Mesendoderm (in vitro differentiated cells): ENCODE measurements at places on chromosomes 6 and 20.

GRCh38 chr20:12775041-12775440 lies 233.7 kb upstream of the SPTLC3 start:
- peak; percentile 31 for DNase-seq

GRCh38 chr6:41577356-41578216 lies 31.4 kb downstream of the FOXP4 start:
- peak; percentile 89 for DNase-seq

- no peak for DNase-seq
These were observed 25.1 kb downstream of the ZNFX1 start for GRCh38 chr20:49252556-49253350.

GRCh38 chr20:37090407-37090806 lies 5.4 kb downstream of the RBL1 start:
- no peak for DNase-seq

DNA sequence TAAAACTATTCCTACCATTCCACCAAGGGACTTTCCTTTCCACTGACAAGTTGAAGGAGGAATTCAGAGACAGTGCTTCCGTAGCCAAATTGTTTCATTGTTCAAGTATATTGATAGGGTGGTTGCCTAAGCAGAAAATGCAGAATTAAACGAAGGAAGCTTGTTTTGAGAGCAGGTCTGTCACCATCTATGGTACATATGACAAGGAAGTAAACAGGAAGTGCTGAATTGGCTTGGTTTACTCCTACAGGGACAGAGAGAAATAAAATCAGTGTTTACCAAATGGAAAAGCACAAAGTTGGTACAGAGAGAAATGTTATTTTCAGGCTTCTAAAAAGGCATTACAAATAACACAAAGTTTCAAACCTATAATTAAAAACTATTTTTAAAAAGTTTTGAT lies 421.8 kb downstream of the CDC5L start:
- no peak for DNase-seq

- no peak for DNase-seq
These were observed 25.6 kb upstream of the CHMP4B start for GRCh38 chr20:33785503-33785902.

DNA sequence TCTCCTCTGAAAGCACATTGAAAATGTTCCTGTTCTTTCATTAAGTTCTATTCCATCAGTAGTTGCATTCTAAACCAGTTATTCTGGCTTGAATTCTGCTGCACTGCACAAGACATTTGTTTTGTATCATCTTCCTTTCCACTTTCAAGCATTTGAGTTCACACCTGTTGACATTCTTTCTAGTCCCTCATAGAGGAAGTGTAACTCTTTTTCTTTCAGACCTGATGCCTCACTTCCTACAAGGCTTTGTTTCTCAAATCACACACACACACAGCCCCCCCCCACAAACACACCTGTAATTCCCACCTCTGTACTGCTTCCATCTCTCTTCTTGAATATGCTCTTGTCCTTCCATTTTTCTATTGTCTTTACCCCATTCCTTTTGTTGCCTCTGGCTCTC lies 50.9 kb downstream of the CCN2 start:
- DNase-seq = no peak

GRCh38 chr6:1893470-1894130 lies 283.9 kb downstream of the FOXC1 start:
- DNase-seq = peak; percentile 70

GRCh38 chr6:76862936-76863335 lies 600.4 kb downstream of the HTR1B start:
- no peak for DNase-seq

DNA sequence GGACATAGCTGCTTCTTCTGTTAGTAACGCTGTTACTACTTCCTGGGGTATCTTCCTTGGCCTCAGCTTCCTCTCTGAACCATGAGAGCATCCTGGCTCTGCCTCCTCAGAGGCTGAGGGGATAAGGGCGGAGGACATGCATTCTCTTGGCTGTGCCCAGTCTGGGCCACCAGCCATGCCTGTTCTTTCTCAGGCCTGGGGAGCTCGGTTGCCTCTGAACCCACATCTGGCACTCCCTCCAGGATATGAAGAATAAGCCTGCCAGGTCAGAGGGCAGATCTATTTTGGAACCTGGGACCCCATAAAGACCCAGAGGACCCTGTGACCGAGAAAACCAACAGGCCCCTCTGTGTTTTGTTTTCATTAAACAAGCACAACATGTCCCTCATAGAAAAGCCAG lies 6.6 kb upstream of the ANGPT4 start:
- DNase-seq = no peak

DNA sequence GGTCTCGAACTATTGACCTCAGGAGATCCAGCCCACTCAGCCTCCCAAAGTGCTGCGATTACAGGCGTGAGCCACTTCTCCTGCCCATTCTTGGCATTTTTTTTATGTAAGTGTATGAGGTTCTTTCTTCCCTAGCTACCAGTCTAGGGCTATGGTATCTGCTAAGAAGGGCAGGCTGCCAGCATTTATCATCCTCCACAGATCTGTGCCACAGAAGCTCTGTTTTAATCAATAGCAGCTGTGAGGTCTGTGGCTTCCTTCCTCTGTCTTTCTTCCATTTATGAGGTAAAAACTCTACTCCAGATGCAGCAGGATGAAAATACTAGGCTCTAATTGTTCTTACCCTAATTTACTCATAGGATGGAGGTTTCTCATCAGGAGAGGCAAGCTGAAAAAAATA lies 1382.4 kb upstream of the ADGRB3 start:
- DNase-seq = no peak
